Activated T-cell treated with anti-CD3 and anti-CD28 coated beads, Interleukin-2, amount 50 U/mL, for 48 hours (primary cell): ENCODE measurements at places on chromosomes 7 and 10.

- DNase-seq = peak; percentile 31
Measured at GRCh38 chr7:47873762-47874161, 74.5 kb downstream of the PKD1L1 start.

DNA sequence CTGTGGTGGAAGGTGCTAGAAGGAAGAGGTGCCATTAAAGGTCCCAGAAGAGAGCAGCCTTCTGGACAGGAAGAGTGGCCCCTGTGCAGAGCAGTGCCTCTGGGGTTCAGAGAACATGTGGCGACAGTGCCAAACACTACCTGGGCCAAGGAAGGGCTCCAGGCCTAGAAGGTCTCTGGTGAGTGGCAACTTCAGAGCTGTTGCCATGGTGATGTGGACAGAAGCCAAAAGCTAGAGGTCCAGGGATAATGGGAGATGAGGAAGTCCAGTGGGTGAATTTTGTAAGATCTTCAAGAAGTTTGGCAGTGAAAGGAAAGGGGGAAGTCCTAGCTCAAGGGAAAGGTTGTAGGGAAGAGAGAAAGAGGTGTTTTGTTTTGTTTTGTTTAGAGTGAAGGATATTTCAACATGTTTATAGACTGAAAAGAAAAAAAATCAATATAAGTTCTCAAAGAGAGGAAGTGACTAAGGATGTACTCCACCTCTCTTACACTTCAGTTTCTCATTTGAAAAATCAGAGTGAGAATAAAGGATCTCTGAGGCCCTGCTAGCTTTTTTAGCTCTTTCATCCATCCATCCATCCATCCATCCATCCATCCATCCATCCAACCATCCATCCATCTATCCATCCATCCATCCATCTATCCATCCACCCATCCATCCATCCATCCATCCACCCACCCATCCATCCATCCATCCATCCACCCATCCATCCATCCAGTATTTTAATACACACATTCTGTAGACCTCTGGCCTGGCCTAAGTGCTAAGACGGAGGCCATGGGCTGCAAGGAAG, 77.1 kb upstream of the DUSP5 start:
- DNase-seq = no peak

DNA sequence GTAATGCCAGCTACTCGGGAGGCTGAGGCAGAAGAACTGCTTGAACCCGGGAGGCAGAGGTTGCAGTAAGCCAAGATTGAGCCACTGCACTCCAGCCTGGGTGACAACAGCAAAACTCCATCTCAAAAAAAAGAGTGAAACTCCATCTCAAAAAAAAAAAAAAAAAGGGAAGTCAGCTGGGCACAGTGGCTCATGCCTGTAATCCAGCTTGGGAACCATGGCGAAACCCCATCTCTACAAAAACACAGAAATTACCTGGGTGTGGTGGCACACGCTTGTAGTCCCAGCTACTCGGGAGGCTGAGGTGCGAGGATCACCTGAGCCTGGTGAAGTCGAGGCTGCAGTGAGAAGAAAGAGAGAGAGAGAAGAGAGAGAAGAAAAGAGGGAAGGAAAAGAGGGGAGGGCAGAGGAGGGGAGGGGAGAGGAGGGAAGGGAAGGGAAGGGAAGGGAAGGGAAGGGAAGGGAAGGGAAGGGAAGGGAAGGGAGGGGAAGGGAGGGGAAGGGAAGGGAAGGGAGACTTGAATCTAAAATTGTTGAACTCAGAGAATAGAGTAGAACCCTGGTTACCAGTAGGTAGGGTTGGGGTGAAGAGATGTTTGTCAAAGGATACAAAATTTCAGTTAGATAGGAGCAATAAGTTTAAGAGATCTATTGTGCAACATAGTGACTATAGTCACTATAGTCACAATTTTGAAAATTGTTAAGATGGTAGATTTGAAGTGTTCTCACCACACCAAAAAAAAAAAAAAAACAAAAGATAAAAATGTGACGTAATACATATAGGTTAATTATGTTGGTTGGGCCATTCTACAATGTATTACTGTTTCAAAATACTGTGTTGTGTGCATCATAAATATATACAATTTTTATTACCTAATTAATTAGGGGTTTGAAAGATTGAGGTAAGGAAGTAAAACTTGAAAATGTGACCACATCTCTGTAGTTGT, 2.5 kb downstream of the SLC16A9 start:
- no peak for DNase-seq

DNA sequence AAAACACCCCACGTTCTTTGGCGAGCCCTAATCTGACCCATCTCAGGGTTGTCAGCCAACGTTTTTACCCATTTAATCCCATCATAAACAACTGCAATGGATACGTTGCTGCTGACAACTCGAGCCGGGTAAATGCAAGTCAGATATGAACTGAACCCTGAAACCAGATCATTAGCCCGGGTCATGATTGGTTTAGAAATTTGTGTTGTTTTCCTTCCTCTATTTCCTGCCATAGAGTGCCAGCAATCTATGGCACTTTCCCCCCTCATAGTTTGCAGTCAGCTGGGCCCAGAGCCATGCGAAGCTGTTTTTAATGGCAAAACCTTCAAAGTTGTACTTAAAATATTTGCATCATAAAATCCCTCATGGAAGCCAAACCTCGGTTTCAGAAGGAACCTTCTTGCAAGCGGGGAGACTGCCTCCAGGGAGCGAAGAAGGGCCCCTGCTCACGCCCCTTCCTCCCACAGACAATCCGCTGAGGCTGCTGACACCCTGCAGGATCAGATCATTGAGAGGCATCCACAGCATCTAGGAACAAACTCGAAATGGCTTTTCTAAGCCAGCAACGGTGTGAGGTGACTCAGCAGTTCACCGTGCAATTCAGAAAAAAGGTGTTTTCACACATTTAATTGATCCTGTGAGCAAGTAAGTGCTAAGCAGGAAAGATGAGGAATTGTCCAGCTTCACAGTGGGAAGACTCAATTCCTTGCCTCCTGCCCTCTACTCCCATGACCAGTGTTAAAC, 710.1 kb downstream of the PARD3 start:
- no peak for DNase-seq

- DNase-seq = no peak
Measured at GRCh38 chr10:75400163-75400770, 1.3 kb downstream of the ZNF503 start.

DNA sequence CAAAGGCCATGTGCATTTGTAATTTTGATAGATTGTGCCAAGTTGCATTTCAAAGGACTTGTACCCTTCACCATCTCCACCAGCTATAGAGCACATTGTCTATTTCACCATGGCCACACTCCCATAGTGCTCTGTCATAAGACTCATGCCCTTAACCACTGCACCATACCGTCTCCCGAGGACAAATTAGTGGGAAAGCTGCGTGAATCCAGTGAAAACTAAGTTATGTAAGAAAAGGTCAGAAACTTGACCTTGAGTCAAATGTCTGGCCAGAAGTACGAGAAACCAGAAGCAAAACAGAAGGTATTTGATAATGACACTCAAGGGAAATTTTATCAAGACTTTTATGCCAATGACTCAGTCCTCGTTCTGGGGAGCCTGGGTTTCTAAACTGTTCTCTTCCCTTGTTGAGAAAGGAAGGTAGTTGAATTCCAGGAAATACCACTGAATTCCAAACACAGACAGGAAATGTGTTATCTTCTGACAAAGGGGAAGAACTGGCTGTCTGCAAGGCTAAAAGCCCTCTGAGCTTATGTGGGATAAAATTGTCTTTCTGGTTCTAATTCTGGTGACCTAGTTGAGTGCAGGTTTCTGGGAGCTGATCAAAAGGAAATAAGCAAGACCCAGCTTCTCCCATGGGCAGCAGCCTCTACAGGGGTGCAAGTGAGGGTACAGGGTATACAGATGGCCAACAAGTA, 49.7 kb downstream of the CDK1 start:
- DNase-seq = no peak

GRCh38 chr7:108367946-108368345, 88.3 kb downstream of the NRCAM start:
- no peak for DNase-seq

DNA sequence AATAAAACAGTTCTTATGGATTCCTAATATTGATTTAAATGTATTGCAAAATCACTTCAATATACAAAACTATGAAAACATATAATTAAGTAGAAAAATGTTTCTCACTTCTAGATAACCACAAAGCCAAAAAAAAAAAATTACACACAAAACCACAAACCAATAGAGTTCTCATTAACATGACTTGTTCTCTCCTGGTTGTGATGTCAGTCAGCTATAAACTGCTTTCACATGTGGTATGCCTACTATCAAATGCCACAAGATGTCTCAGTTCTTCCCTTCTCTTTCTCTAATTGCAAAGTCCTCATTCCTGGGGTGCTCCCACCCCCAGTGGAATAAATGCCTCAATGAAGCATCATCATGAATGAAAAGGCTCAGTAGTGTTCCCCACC, 16.6 kb downstream of the GNAI1 start:
- DNase-seq = peak; percentile 42

DNA sequence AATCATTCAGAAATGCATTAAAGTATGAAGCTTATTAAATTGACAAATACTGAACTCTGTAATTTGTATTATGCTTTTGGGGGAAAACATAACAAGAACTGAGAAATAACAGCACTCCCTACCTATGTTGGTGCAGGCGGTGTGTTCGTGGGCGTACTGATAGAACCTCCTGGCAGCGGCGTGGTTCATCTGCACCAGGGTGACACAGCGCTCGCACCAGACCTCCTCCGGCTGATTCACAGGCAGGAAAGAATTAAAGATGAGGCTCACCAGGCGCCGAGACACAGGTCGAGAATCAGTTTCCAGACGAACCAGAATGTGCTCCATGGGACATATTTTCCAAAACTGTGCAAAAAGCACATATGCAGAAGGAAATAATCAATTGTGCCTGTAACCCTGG, 40.2 kb downstream of the NCAPG2 start:
- DNase-seq = no peak

DNA sequence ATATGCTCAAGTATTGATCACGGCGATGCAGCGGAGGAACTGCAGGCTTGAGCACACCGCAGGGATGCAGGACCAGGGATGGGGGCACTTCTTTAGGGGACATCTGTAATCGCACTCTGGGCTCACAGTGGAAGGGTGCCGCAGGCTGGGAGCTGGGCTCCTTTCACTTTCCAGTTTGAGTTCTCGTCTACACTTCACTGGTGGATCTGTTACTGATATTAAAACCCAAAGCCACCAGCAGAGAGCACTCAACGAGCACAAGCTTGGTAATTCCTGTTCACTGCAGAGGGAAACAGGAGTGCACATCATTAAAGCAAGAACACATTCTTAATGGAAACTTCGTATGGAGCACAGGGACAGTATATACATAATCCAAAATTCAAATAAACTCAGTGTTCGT, 91.3 kb downstream of the PARD3 start:
- no peak for DNase-seq

- no peak for DNase-seq
Measured at GRCh38 chr10:71432101-71432905, 35.6 kb downstream of the CDH23 start.
